GF-D8 (cell line): ENCODE measurements at places on chromosomes 13 and 19.

DNA sequence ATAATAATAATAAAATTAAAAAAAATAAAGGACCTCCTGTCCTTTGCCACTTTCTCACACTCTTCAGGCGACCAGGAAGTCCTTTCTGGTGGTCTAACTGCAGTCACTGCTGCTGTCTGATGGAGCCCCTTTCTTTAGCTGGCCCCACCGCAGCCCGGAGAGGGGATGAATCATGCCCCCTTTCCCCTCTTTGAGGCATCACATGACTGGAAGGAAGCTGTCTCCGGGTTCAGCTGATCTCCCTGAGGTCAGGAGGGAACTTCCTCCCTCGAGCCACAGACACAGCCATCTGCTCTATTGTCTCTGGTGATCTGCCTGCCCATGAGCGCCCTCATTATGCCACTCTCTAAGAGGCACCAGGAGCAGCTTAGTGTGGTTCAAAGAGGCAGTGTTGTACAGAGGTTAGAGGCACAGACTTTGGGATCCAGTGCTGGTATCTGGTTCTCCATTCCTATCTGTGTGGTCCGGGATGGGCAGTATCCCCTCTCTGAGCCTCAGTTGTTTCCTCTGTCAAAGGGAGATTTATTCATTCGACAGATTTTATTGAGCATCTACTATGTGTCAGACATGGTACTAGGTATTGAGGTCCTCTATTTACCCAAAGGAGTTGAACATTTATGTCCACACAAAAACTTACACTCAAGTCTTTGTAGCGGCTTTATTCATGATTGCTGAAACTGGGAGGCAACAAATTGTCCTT is 30.0 kb downstream of the VAV1 start:
- DNase-seq: peak; percentile 92

DNA sequence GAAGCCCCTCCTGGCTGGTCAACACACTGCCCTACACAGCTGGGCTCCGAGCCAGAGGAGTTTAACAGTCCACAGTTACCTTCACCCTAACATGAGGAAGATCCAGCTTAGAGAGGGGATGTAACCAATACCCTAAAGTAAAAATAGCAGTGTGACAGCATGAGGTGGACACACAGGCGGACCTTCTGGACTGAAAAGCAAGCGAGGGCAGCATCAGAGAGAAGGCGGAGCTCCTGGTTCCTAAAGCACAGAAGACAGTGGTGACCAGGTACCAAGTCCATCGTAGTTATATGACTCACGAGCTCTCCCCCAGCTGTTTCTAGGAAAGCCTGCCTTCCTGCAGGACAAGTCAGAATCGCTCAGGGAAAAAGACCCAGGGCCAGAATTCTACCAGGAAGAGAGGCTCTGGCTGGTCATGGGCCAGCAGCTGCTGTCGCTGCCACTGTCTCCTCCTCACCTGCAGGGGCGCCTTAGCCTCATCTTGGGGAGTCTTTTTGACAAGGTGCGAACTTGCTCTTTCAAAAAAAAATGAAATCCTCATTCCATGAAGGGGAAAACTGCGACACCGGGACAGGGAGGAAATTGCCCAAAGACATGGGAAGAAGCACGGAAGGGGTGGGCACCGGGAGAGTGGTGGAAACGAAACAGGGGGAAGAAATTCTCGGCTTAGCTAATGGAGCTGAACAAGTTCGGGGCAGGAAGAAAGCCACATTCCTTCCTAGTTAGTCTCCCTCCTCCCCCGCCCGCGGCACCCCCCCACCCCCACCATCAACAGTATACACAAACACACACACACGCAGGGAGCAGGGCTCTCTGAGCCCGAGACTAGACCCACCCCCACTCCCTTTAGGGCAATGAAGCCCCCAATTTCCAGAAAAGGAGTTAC is 1.7 kb downstream of the ELL start:
- DNase-seq: peak; percentile 32

DNA sequence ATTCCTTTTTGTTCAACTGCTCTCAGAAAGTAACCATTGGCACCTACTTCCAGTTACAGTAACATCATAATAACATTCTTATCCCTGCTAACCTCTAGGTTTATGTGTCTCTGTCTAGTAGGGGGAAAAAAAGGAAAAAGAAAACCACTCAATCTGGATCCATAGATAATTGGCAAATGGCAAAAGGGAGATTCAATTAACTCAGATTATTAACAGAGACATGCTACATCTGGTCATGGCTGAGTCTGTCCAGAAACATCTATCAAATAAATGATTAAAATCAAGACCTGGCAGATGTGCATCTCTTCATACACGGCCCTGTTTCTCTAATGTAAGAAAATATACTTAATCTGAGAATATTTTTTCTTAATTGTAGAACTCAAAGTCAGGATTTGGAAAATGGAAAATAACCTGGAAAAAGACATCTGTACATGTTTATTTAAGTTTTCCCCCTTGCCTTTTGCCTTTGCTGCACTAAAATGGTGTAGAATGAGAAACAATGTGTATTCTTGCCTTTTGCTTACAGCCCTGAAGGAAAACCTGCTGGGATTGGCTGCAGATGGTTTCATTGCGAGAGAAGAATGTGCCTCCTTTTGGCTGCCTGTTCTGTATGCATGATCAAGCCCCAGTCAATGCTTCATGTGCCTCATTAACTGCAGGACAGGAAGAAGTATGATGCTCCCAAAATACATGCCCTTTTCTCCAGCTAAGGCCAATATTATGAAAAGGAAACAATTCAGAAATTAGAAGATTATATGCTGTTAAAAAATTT is 921.6 kb upstream of the PCDH20 start:
- DNase-seq: no peak

GRCh38 chr13:110471156-110471832 is 90.2 kb downstream of the RAB20 start:
- no peak for DNase-seq

GRCh38 chr13:113374511-113375175 is 10.7 kb upstream of the GRTP1 start:
- no peak for DNase-seq

DNA sequence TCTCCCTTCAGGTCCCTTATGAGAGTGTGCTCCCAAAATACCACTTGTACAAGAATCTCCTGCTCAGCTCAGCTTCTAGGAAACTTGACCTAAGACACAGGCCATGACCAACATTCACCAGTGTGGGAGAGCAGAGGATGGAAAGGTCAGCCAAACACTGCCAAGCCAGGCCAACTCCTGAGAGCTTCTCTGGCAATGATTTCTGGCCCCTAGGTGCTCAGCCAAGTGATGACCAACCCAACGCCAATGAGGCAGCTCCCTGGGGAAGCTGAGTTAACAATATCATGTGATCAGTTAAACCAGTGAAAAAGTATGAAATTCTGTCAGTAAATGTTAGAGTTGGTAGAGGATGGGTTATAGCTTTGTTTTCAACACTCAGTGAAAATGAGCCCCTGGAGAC is 49.1 kb upstream of the FLT1 start:
- no peak for DNase-seq

- DNase-seq: no peak
Measured at GRCh38 chr13:106109391-106109791, 426.1 kb downstream of the EFNB2 start.
